ENCODE measurements at places on chromosomes 16 and 17.

- peak; percentile 59 for DNase-seq
Measured at GRCh38 chr17:31558748-31559583, 167.5 kb downstream of the RAB11FIP4 start.

GRCh38 chr17:22221344-22221743 is 529.0 kb downstream of the KCNJ18 start:
- DNase-seq: no peak

GRCh38 chr17:50908860-50909764 is 43.0 kb upstream of the TOB1 start:
- DNase-seq: no peak

- DNase-seq: no peak
Measured at GRCh38 chr16:53905028-53905427, 201.1 kb downstream of the FTO start.

DNA sequence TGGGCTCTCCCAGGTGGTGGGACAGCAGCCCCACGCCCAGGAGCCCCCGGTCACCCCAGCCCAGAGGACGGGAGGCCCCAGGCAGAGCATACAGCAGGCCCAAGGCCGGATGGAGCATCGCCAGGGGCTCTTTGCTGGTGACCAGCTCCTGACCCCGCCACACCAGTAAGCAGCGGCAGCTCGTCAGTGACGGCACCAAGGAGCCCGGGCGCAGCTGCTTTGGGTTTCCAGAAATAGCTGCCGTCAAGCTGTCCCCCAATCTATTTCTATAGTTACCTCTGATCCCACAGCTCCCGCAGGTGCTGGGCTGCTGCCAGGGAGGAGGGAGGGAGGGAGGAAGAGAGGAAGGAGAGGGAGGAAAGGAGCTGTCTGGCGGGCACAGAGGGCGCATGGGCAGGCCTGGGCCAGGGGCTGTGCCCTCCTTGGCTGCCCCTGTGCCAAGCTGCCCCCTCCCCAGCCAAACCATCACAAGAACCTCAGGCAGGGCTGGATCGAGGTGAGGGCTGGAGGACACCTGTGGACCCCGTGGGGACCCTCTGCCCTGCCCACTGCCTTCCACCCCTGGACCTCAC is 10.8 kb upstream of the RASD1 start:
- DNase-seq: no peak

DNA sequence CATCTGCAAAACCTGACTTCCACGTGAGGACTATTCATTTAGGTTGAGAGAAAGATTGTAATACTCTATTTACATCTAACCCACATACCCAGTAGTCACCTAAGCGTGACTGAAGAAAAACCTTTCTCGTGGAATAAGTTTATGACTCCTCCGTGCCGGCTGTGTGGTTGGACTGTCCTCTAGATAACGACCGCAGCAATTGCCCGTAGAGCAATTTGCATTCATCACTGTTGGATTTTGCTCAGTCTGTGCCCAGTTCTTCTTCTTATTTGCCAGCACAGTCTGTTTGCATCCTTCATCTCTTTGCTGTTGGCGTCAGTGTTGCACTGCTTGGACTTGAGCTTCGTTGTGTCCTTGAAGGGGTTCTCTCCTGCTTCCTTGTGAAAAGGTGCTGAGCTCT is 131.3 kb downstream of the CYB561 start:
- DNase-seq: no peak

DNA sequence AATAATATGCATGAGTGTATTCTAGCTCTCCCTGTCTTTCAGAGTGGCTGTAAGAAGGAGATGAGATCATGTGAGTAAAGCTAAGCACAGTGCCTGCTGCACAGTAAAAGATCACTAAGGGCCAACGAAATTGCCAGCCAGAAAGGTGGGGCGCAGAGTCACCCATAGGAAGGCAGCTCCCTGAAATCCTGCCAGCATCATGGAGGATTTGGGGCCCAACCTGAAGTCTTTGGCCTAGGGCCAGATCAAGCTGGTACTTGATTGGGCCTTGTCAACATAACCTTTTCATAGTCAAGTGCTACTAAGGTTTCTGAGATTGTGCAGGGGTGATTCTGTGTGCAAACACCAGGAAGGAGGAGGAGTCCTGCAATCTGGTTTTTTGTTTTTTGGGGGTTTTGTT is 16.5 kb downstream of the SCNN1B start:
- DNase-seq: no peak

GRCh38 chr17:73156887-73157520 is 7.8 kb upstream of the SSTR2 start:
- DNase-seq: no peak

DNA sequence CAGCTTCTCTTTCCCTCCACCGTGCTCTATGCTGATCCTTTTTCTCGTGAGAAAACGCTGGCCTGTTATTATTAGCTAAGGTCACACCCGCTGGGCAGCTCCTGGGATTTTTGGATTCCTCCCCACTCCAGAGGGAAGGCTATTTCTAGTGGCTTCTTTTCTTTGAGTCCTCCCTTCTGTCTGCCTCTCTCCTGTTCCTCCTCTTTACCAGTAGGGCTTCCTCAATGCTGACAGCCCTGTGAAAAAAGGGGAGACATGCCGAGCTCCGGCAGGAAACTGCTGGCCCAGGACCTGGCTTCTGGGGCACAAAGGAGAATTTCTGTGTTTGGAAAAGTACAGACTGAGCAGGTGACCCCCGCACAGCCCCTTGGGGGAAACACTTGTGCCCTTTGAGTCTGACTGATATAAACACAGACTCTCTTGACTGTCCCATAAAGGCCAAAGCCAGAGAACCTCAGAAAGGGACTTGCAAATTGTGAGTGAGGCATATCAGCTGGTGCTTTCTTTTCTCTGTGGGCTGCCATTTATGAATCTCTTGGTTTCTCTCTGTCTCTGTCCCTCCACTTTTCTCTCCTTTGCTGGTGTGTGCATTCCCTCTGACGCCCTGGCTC is 14.0 kb upstream of the RNF135 start:
- DNase-seq: no peak

DNA sequence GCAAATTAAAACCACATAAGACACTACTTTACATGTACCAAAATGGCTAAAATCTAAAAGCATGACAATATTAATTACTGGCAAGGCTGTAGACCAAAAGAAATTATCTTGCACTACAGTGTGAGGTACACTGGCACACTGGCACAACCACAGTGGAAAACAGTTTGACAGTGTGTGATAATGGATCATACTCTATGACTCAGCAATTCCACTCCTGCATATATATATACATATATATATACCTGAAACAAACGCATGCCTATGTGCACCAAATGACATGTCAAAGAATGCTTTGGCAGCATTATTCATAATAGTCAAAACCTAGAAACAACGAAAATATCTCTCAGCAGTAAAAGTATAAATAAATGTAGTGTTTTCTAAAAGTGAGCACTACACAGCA is 4.6 kb upstream of the DYNLRB2 start:
- no peak for DNase-seq

DNA sequence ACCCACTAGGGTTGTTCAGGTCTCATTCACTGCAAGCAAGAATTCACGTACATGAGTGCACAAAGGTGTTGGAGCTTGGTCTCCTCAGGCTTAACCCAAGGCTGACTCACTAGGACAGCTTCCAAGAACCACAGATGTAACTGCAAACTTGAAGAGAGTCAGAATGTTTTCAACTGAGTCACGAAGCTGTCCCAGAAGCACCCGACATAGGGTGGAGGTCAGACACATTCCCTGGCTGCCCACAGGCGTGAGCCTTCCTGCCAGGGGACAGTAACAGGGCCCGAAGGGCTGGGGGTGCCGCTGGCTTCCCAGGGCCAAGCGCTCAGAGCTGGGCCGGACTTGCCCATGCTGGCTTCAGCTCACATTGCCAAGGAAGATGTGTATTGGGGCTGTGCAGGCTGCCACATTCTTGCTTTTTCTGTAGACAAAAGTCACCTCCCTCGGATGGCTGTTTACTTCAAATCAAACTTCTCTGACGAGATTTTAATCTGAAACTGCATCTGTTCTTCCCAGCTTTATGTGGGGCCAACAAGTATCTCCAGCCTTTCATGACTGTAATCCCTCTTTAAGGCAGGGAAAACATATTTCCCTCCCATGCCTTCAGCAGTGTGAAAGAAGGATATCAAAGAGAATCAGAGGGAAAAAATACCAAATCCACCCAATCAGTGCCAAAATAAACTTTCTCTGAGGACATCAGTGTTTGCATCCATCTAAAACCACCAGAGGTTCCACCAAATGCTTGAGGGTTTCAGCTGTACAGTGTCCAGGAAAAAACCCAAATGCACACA is 14.3 kb downstream of the CMTM3 start:
- DNase-seq: no peak

GRCh38 chr16:1772362-1772907 is at the start of gene EME2:
EME2 (plus strand) TSS chr16:1772810; CDS start chr16:1773228, 418 bp downstream.
- DNase-seq: no peak

GRCh38 chr17:77929180-77929564 is 29.3 kb upstream of the TNRC6C start:
- DNase-seq: no peak

Data from GM18507 (cell line).